ENCODE measurements at places on chromosomes 12 and 14.

GRCh38 chr12:27190761-27191160 is 53.3 kb upstream of the STK38L start:
- DNase-seq = no peak

- no peak for DNase-seq
Observed at GRCh38 chr14:54771411-54772027, 131.1 kb downstream of the GCH1 start.

DNA sequence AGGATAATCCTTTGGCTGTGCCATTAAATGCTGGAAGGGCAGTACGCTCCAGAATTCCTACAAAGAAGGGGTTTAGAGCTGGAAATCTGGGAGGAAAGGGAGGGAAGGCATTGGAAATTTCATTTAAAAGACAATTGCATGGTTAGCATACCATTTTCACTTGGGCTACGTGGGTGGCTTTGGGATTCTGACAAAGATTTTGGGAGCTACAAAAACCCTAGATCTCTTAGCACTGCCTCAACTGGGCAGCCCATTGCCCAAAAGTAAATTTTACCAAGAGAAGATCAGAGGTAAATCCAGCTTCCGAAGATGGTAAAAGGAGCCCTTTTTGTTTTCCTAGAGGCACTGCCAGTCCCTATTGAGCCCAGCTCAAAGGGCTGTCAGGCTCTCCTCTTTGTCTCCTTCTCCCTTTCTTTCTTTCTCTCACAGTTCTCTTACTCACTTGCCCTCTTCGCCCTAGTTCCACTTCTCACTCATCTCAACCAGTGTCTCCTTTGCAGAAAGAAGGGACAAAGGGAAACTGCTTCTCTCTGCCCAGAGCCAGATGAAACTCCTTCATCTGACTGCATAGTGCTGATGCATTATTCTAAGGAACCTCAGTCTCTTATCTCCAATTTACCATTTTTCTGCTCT is 125.4 kb upstream of the PLEKHA5 start:
- no peak for DNase-seq

- no peak for DNase-seq
Observed at GRCh38 chr12:67155863-67156262, 113.3 kb upstream of the CAND1 start.

GRCh38 chr14:65038966-65039365 is 52.3 kb downstream of the FNTB start:
- DNase-seq = no peak

- no peak for DNase-seq
Observed at GRCh38 chr12:51005671-51006070, 20.5 kb downstream of the SLC11A2 start.

Measured in stimulated activated CD8-positive, alpha-beta memory T cell treated with anti-CD3 and anti-CD28 coated beads, Interleukin-4, amount 100 ng/mL, for 1 hour (primary cell).